ENCODE measurements at places on chromosomes 5 and 9.

DNA sequence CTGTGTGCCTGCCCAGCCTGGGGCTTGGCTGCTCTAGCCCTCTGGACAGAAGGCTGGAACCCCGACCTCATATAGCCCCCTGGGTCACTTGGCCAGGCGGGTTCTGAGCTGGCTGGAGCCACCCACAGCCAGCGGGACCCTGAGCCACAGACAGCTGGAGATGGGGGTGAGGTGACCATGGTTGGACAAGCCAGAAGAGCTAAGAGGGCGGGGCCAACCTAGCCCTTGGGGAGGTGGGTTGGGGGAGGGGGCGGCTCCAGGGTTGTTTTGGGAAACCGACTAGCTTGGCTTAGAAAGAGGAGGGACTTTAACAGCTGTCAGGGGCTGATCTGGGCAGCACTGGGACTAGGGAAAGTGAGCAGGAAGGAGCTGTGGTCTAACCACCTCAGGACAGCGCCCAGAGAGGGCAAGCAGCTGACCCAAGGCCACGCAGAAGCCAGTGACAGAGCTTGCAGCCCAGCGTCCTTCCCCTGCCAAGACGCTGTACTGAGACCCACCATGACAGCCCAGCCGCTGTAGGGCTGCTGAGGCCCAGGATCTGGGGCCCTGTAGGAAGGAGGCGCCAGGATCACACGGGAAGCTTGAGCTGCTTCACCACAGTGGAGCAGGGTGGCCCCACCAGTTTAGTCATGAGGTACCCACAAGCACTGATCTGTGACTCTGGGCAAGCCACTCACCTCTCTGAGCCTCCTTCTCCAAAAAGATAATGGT lies 2.2 kb downstream of the AIF1L start:
- DNase-seq = no peak

DNA sequence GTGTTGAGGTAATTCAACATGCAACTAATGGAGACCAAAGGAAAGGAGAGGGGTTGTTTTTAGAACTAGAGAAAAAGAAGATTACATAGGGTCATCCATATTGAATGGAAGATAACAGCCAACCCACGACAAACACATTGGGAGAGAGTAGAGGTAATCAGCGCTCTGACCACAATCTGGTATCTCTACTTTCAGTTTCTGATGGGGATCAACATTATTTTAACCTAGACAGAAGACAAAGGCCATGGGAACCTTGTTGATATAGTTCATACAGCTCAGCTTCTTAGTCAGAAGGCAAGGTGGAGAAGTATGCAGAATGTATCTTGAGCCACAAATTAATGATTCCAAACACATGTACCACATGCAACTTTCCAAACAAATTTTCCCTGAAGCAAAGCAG lies 537.1 kb upstream of the ST8SIA4 start:
- no peak for DNase-seq

DNA sequence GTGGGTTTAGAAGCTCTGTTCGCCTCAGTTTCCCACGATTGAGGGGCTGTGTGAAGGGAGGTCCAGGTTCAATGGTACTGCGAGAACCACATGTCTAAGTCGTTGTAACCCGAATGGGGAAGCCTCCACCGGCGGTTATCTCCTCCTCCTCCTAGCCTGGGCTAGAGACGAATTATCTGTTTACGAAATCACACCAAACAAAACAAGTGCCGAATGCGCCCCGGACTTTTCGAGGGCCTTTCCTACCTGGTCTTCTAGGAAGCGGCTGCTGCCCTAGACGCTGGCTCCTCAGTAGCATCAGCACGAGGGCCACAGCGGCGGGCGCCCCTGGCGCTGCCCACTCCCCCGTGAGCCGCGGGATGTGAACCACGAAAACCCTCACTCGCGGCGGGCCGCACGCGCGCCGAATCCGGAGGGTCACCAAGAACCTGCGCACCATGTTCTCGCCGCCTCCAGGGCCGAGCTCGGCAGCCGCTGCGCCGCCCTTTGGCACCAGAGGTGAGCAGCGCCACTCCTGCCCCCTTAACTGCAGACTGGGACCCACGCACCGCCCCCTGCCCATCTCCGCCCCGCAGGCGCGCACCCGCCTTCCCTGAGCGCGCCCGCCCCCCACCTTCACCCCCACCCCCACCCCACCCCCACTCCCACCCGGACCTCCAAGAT lies at the start of gene CDKN2A:
CDKN2A (minus strand) TSS at position 500 of the 663 bp plus-strand sequence.
- DNase-seq = no peak

DNA sequence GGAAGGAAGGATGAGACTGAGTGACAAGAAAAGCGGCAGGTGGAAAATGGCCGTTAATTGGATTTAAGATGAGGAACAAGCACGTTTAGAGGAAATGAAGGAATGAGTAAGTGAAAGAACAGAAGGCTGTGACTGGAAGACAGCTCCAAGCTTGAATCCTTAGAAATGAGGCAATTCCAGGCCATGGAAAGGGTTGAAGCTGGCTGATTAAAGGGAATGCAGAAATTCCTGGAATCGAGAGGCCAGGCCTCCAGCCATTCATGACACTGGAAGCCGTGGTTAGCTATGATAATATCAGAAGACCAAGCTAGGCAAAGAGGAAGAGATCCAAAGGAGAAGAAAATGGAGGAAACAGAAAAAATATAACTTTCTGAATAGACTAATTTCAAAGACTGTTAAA lies 84.2 kb downstream of the ARL15 start:
- no peak for DNase-seq

- no peak for DNase-seq
Measured at GRCh38 chr5:150052956-150053712, 33.2 kb downstream of the CSF1R start.

DNA sequence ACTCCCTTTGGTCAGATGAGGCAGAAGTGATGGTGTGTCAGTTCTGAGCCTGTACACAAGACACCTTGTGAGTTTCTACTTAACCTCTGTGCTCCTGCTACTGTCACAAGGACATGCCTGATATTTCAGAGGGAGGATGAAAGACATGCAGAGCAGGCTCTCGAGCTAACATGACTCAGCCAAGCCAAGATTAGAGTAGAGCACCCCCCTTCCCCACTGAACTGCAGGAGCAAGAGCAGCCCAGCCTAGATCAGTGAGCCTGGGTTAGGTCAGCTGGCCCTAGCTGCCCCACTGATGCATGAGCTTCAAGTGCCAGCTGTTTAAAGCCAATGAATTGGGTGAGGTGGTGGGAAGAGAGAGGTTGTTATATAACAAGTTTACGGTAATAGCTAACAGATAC lies 36.7 kb downstream of the BRINP1 start:
- DNase-seq = no peak

DNA sequence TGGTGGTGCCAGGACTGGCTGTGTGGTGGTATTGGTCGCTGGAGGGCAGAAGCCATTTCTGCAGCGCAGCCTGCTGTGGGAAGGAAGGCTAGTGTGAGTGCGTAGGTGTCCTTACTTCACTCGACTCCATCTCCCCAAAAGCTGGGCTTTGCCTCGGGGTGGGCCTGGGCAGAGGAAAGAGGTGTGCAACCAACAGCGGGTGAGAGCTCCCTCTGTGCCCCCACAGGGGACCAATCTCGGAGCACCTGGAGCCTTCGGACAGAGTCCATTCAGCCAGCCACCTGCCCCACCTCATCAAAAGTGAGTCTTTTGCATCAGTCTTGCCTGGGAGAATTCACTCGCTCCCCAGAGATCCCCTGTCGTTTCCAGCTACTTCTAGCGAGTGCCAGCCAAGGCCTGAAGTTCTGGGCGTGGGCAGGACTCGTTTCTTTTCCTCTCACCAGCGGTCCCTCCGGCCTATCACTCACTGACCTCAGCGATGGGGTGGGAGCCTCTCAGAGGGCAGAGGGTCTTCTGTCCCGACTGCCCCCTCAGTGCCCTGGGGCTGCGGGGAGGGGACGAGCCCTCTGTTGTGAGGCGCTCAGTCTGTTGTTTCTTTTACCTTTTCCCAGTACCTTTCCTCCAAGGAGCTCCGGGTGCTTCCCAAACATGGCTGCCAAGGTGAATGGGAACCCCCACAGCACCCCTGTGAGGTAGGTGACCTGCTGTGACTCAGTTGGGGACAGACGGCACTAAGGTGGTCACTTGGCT lies 32.9 kb upstream of the PRDM12 start:
- no peak for DNase-seq

- no peak for DNase-seq
Measured at GRCh38 chr5:92980491-92980890, 600.5 kb downstream of the NR2F1-AS1 start.

GRCh38 chr5:96714951-96715451 lies 52.8 kb downstream of the CAST start:
- DNase-seq = no peak

DNA sequence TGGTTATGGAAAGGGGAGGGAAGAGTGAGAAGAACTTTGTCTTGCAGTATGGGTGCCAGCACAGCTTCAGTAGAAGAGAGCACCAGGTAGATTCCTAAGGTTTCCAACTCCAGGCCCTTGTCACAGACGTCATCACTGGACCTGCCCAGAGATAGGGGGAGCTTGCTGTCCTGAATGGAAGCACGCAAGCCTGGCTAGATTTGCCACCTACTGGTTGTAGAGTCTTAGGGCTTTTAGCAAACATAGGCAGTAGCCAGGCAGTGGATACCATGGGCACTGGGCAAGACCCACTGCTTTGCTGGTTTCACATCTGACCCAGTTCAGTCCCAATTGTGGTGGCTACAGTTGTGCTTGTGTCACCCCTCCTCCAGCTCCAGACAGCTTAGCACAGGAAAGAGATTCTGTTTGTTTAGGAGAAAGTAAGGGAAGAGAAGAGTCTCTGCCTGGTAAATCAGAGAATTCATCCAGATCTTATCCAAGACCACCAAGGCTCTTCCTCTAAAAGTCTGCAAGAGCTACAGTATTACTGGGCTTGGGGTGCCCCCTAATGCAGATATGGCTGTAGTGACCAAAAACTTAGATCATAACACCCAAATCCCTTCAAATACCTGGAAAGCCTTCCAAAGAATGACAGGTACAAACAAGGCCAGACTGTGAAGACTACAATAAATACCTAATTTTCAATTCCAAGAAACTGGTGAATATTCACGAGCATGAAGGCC lies 158.9 kb downstream of the HINT1 start:
- no peak for DNase-seq

DNA sequence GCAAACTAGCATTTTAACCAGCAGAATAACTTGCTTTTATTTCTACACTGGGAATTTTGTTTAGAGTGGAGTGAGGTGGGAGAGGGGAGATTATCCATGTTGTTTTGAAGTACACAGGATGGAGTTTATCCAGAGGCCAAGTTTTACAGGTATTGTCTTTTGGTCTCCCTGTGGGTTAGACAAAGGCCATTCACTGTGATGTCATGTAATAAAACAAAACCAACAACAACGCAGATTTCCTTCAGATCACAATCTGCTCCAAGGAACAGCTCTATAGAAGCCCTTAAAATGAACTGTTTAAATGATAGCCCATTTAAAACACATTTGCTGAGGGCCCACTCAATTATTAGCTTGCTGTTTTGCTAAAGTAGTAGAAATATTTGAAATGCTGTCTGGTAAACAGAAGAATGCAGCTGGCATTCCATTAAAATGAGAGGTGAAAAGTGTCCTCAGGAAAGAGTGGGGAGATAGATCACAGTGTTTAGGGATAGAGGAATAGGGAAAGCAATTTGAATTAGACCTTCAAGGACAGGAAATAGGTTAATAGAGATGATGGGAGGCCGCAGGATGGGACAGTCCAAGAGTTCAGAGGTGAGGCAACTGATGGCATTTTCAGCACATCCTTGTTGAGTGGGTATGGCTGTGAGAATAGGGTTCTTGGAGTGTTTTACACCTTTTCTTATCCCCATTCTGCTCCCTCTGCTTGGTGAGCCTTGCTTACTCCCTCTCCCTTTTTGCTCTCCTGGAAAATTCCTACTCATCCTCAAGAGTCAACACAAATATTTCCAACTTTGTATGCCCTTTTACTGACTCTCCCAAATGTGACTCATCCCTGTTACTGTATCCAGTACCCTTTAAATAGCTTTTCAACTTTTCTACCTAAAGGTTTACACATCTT lies 140.1 kb upstream of the NR3C1 start:
- DNase-seq = no peak

GRCh38 chr5:138230261-138230660 lies 17.1 kb upstream of the CDC23 start:
- no peak for DNase-seq

DNA sequence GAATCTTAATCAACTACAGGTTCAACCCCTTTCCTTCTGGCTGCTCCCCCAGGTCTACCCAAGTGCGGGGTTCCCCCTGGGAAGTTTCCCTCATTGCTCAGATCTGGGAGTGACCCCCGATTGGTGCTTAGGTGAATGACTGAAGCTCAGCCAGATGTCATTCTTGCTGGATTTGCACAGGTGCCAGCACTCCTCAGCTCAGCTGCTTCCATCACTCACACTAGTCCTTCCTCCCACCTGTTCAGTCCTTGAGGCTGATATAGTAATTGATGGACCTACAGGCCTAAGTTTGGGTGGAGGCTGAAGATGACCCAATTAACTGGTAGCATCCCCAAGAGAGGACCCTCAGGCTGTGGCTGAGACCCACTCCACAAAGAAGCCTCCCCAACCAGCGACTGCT lies 32.9 kb downstream of the PRLR start:
- no peak for DNase-seq

DNA sequence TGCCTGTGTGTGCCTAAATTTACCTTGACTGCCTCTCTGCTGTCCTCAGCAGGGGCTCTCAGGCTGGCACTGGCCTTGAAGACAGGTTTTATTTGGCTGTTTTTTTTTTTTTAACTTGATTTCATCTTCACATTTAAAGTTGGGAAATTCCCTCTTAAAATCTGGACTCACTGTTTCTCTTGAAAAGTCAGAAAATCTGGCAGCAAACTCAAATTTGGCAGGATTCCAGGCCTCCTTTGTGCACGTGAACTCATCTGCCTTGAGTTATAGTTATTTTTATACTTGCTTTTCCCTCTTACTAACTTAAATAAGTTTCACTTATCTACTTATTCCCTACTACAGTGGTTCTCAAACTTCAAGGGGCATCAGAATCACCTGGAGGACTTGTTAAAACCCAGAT lies 118.4 kb upstream of the MAP3K1 start:
- no peak for DNase-seq

GRCh38 chr5:53478411-53479044 lies 1.9 kb upstream of the FST start:
- DNase-seq = no peak

GRCh38 chr5:115336964-115337363 lies 40.5 kb upstream of the CCDC112 start:
- DNase-seq = no peak

DNA sequence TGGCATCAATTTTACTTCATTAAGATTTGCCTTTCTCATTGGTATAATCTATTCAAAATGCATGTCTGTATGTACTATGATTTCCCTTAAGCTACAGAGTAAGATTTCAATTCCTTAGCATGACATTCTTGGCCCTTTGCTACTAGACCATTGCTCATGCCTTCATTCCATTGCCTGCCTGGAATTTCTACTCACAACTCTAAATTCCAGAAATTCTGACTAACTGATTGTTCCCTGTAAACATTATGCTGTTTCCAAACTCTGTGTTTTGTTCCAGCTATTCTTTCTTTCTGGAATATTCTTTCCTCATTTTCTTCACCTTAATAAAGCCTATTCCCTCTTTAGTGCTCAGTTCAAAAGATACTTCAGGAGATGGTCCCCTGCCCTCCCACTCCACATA lies 568.8 kb upstream of the SEMA6A start:
- DNase-seq = no peak

DNA sequence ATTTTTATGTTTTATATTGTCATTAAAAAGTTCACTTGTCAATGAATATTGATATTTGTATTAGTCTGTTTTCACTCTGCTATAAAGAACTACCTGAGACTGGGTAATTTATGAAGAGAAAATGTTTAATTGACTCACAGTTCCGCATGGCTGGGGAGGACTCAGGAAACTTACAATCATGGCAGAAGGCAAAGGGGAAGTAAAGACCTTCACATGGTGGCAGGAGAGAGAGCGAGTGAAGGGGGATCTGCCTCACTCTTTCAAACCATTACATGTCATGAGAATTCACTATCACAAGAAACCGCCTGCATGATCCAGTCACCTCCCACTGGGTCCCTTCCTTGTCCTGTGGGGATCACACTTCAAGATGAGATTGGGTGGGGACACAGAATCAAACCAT lies 27.4 kb downstream of the SRD5A1 start:
- no peak for DNase-seq
